Activated T-cell treated with anti-CD3 and anti-CD28 coated beads, Interleukin-2, amount 50 U/mL, for 4 hours (primary cell): ENCODE measurements at places on chromosomes 4 and X.

- DNase-seq, result no peak
These were observed 80.4 kb upstream of the GPC4 start for GRCh38 chrX:133495464-133496391.

- no peak for DNase-seq
These were observed 353.1 kb upstream of the SPOCK3 start for GRCh38 chr4:167587361-167587760.

DNA sequence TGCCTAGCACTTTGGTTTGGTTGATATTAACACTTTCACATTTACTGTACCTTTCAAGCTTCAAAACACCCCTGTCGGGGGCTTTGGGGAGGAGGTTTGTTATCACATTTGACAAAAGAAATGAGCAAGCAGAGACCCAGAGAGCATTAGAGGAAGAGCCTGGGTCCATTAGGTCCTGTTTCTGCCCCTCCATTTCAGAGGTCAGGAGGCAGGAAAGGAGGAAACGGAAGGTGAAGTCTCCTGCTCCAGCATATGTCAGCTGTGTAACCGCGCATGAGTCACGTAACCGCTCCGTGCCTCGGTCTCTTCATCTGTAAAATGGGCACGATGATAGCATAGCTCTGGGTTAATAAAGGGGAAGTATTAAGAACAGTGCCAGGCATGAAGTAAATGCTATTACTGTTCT lies 201.9 kb upstream of the BCOR start:
- no peak for DNase-seq

GRCh38 chr4:54281054-54281766 lies 52.1 kb downstream of the PDGFRA start:
- DNase-seq, result no peak

DNA sequence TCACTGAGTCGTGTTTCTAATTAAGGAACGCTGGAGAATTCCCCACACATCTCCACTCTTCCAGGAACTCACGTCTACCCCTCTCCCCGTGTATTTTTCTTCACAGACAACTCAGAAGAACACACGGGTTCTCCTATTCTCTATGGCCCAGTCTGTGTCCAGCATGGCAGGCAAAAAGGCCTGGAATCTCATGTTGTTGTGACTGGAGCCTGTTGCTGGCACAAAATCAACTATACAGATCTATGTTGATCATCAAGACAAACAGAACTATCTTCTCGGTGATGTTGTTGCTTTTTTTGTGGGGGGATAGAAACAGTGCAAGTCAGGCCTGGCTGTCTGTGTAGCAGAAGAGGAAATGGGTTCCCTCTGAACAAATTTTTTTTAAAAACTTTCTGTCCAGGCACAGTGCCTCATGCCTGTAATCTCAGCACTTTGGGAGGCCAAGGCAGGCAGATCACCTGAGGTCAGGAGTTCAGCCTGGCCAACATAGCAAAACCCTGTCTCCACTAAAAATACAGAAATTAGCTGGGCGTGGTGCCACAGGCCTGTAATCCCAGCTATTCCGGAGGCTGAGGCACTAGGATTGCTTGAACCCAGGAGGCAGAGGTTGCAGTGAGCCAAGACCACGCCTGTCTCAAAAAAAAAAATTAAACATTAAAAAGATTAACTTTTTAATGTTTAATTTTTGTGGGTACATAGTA lies 50.5 kb upstream of the CBR4 start:
- DNase-seq, result no peak

DNA sequence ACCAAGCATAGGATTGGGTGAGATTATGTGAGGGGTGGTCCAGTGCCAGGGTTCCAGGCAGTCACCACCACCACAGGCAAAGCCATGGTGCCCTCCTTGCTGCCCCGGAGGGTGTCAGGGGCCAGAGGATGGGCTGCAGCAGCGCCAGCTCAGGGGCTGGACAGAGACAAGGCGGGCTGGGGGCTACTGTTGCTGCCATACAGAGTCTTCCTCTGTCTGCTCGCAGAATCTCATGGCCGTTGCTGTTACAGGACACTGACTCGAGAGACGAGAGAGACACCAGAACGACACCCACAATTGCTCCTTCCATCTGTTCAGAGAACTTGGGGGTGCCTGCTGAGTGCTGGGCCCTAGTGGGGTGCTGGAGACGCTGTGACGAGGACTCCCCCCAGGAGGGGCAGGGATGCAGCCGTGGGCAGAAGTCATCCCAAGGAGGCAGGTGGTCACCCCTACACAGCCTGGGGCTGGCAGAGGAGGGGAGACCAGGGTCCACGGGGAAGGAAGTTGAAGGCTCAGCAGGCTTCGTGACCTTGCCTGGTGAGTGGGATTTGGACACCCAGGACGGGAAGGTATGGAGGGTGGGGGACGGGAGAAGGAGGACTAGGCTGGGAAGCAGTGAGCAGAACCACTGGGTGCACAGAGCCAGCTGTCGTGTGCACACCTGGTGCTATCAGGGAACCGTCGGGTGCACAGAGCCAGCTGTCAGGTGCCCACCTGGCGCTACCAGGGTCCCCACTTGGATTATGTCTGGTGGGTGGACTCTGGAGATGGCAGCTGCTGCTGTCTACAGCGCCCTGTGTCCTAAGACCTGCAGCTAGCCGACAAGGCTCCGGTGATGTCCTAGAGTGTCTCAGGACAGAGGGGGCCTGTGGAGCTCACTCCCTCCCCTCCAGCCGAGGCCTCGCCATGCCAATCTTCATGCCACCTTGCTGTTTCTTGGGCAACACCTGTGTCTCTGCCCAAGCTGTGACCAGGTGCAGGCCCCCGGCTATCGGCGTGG lies 43.9 kb upstream of the HMX1 start:
- DNase-seq, result no peak

GRCh38 chrX:74419864-74420195 lies 1.5 kb upstream of the SLC16A2 start:
- DNase-seq, result no peak

DNA sequence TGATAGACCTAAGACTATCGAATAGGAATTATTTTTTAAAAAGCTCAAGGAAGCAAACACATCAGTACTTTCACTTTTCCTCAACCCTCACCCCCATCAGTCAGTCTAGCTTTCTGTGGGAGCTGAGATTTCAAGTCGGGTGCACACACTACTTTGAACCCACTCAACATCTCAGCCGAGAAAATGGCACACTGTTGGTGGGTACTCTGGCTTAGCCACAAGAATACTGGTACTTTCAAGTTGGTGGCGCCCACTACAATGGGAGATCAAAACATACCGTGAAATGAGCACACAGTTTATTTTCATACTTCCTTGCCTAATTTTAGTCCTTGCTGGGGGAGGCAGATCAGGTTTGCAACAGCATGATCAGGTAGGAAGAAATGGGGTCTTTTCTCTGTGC lies 10.2 kb downstream of the CD40LG start:
- DNase-seq, result no peak

DNA sequence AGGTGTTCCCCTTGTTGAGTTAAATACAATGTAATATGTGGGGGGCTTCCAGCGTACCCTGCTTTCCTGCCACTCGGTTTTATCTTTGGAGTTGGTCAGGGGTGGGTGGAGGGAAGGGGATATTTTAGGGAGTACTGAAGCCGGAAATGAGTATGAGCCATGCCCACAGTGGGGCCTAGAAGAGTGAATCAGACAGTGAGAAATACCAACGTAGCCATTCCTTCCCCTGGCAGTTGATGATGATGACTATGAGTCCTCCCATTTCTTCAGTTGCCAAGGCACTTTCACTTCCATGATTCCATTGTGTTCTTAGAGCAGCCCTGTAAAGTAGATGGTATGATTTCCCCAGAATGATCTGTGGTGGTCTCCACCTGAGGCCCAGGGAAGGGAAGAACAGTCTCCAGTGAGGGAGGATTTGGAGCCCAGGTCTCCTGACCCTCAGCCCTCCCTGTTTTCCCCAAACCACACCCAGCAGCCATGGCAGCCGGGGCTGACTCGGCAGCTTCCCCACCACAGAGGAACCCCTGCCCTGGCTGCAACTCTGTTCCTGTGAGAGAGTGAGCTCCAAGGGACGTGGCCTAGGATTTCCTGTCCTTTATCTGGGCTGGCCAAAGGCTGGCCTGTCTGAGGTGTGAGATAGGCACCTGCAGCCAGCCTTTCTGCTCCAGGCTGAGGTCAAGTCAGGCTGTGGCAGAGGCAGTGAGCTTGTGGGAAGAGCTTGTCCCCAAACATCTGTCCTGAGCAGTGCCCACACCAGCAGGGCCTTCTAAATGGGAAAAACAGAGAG lies 52.7 kb downstream of the STARD8 start:
- DNase-seq, result no peak

DNA sequence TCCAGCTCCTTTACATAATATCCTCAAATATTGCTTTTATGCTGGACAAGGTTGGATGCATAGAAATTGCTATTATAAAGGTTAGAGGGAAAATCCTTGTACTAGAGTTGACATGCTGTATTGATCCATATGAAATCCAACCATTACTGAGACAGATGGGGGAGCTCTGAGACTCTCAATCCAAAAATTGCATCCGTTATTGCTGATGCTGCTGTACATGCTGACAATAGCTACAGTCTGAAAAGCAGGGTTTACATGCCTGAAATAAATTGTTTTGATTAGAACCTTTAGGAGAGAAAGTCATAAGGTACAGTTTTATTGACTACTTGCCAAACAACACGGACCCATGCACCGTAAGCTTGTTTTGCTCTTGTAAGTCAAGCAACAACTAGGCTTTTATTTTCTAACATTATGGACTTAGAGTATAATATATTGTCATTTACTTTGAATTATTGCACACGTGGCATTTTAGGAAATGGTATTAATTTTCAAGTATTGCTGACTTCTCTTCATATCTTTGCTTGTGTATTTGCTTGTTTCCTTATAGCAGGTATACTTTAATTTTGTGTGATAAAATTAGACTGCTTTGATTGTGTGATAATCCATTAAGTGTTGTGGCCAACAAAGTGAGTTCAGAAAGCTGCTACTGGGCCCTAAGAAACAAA lies 1365.2 kb downstream of the STIM2 start:
- no peak for DNase-seq

- no peak for DNase-seq
These were observed 1.8 kb downstream of the UBQLN2 start for GRCh38 chrX:56564921-56565840.

GRCh38 chr4:26861434-26862186 lies 969 bp downstream of the STIM2 start:
- DNase-seq, result peak; percentile 70

DNA sequence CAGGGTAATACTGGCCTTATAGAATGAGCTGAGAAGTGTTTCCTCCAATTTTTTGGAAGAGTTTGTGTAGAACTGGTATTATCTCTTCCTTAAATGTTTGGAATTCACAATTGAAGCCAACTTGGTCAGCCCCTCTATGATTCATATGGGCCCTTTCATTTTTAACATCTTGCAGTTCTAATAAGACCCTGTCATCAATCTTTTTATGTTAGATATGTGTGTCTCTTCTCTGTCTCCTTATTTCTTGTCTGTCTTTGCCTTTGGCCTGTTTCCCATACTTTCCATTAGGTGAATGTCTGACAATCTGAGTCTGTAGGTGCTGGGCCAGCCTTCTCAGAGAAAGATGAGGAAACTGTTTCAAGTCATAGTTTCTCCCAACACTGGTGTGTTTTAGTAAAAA lies 88.7 kb downstream of the SLC16A2 start:
- DNase-seq, result no peak

DNA sequence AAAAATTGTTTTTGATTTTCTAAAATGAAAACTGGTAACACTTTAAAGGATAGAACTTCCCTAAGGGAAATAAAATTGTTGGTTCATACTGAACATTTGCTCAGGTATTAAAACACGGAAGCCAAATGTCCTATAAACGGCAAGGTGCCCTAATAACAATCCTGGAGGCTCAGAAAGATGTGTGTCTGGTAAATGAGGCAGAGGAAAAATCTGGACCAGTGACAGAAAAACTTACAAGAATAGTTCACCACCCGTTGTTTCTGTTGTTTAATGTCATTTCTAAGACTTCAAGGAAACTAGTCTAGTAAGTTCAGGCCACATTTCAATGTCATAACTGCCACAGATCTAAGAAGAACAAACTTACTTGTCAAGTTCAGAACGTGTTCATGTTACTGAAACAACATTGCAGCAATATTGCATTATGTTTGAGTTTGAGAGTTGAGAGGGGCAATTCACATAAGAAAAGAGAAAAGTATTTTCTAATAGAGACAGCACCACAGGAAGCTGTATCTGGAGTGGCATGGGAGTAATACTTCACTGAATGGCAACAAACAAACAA lies 476.6 kb downstream of the GRXCR1 start:
- DNase-seq, result no peak

- DNase-seq, result no peak
These were observed 167.8 kb upstream of the GK2 start for GRCh38 chr4:79575709-79576428.

DNA sequence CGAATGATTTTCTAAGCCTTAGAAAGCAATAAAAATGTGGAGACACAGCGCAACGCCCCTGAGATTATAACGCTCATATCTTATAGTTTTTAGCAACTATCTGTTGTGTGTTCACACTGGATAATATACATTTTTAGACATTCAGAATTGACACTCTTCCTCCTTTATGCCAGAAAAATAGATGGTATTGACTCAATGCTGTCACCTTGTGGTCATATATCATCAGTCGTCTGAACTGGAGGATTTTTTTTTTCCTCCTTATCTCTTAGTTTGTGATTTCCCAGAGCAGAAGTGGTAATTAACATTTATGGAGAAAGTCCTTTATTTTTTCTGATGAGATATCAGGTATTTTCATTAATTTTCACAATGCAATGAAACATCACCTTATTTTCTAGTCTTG lies 759.6 kb downstream of the RAB28 start:
- DNase-seq, result no peak

DNA sequence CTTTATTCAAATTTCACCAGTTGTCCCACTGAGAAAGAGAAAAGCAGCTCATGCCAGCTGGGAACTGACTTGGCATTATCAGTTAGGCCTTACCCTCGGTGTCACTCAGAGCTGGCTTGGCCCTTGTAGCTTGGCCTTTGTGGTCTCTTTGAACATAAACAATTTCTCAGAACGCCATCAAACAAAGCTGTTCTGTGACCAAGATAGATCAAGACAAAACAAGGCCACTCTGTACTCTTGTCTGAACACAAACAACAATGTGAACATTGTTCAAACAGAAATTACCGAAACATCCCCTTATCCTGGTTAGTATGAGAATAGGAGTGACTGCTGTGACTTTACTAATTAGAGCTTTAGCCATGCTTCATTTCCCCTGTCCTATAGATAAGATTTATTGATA lies 57.2 kb downstream of the DIPK2B start:
- DNase-seq, result no peak

GRCh38 chr4:150852216-150852615 lies 162.9 kb downstream of the LRBA start:
- DNase-seq, result no peak

DNA sequence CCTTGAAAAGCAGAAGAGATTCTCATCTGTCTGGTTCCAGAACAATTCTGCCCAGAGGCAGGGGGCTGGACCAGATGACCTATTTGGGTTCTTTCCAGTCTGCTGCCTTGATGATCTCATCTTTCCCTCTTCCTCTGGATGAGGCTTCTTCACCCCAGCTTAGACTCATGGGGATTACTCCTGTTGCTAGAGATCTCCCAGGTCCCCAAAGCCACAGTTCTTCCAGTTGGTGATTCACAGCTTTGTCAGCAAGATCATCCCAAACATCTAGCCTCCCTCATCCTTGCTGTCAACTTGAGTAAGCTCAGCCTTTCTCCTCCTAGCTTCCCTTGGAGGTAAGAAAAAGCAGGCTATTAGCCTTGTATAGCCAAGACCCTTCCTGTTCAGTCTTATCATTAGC lies 64.2 kb upstream of the PJA1 start:
- no peak for DNase-seq
